ENCODE measurements at places on chromosomes 5 and 9. TPM values are rescaled to one million over a fixed set of nuclear protein-coding genes. Genes with fewer than 3 reads are reported as not detected.

Gene SARDH
- 4.9 TPM for total RNA-seq

Gene PCDHGB4
- 27.5 TPM for total RNA-seq

Gene DBH
- not detected for total RNA-seq

Gene PCDHA6
- 0.55 TPM for total RNA-seq

Gene BAAT
- not detected for total RNA-seq

Gene MED27
- 12.9 TPM for total RNA-seq

Gene LVRN
- total RNA-seq, result 0.28 TPM

Measured in smooth muscle cell of bladder (primary cell).